Bronchial smooth muscle cell (primary cell): ENCODE measurements at places on chromosomes 3 and 15. TPM values are rescaled to one million over a fixed set of nuclear protein-coding genes. Genes with fewer than 3 reads are reported as not detected.

Gene OIP5
- total RNA-seq: 0.17 and 1.3 TPM in 2 replicates

Gene TMC3
- under 0.01 TPM in 1 of 2 replicates, not detected in the other for total RNA-seq

Gene B3GALNT1
- total RNA-seq: 6.9 and 8.3 TPM in 2 replicates

Gene SEMA3F
- total RNA-seq: 2.1 and 4.7 TPM in 2 replicates

Gene FBXL2
- 14.8 and 16.5 TPM in 2 replicates for total RNA-seq

Gene MAP6D1
- 0.47 and 0.52 TPM in 2 replicates for total RNA-seq

Gene JMJD7
- 0.79 and 1.8 TPM in 2 replicates for total RNA-seq

Gene SEMA3G
- 0.26 TPM in 1 of 2 replicates, not detected in the other for total RNA-seq

Gene CEP97
- 8.7 and 10.1 TPM in 2 replicates for total RNA-seq

Gene CADM2
- 1.6 TPM in 1 of 2 replicates, not detected in the other for total RNA-seq

Gene CCDC12
- 32.0 and 41.7 TPM in 2 replicates for total RNA-seq

Gene FBXO40
- total RNA-seq: not detected in 2 replicates

Gene MESP2
- total RNA-seq: 0.52 and 1.9 TPM in 2 replicates

Gene EMC7
- 24.1 and 35.1 TPM in 2 replicates for total RNA-seq

Gene RTP3
- total RNA-seq: not detected in 2 replicates

Gene OR5K2
- not detected in 2 replicates for total RNA-seq

Gene CYP11A1
- total RNA-seq: 0.69 and 0.79 TPM in 2 replicates

Gene CSPG5
- total RNA-seq: 0.09 and 0.16 TPM in 2 replicates

Gene LSAMP
- 10.7 and 15.8 TPM in 2 replicates for total RNA-seq

Gene SLC22A13
- under 0.01 and 0.09 TPM in 2 replicates for total RNA-seq

Gene ATP8B4
- total RNA-seq: 6.9 and 29.4 TPM in 2 replicates

Gene HES1
- 2.4 and 4.7 TPM in 2 replicates for total RNA-seq

Gene DLL4
- under 0.01 and 0.16 TPM in 2 replicates for total RNA-seq
